ENCODE measurements at places on chromosomes 7 and 10.

DNA sequence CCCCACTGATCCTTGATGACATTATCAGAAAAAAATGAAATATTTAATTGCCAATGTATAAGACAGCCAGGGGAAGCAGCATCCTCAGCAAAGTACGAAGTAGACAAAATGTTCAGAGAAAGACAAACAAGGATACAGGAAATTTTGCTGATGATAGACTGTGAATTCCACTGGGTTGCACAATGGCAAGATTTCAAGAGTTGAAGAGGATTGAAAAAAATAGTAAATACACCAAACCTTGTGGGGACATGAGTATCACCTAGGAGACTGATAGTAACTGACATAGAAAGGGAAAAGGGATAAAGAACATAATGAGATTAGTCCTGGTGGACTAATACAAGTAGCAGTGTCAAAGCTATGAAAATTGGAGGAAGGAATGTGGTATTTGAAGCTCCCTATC is 16.5 kb downstream of the CNOT4 start:
- DNase-seq, result peak; percentile 33

DNA sequence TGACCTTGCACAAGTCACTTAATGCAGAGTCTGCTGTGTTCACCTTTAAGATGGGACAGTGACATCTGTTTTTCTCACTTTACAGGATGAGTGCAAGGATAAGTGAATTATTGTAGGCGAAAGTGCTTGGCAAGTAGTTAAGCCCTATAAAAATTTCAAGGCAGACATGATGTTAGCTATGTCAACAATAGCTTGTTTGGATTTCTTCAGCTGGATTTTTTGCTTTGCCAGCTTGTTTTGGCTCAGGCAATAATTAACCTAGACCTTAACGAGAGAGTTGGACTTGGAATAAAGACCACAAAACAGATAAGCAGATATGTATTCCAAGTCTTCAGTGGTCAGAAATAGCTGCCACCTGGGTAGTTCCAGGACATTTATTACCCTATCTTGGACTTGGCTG is 255.2 kb downstream of the ARL4A start:
- peak; percentile 64 for DNase-seq

DNA sequence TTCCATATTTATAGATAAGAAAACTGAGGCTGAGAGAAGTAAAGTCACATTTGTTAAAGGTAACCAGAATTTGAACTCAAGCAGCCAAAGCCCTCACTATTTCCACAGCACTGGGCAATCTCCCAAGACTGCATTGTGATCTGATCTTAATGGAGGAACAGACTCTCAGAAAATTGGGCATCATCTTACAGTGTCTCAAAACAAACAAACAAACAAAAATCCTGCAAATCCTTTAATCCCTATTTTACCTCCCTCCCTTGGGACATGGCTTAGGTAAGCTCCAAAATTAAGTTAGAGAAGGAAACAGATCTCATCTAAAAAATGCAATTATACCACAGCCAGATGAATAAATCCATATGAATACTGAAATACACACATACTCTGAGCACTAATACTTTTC is 57.5 kb downstream of the FHIP2A start:
- DNase-seq, result no peak

DNA sequence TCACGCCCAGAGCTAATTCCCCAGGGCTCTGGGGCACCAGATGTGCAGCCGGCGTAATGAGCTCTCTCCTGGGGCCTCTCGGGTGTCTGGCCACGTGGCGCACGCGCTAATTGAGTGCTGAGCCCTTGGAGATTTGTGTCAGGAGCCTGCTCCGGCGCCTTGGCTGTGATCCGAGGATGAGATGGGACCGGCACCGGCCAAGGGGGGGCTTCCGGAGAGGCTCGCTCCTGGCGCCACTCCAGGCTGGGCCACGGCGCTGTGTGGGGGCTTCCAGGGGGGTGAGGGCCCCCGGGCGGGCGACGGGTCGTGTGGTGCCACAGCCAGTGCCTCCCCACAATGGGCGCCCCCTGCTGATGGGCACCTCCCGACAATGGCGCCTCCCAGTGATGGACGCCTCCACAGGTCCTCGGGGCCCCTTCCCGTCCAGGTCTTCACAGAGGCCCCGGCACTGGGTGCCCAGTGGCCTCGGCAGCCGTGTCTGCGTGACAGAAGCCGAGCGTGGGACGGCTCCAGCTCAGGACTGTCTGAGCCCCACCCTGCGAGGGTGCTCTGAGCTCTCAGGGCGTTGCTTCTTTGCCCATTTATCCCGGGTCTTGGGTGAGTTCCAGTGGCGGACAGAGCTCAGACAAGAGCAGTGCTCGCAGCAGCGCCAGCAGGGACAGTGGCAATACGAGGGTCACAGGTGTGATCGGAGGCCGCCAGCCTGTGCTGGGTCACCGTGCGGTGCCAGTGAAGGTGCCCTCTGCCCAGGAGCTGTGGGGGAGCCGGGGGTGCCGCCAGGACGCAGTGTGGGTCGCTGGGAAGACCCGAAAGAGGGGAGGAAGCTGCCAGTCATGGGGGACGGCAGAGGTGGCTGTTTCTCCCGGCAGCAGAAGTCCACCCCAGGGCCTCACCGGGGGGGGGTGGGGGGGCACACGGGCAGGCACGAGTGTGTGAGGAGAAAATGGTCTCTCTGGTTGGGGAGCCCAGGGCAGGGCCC is 8.2 kb upstream of the NKX6-2 start:
- peak; percentile 20 for DNase-seq

GRCh38 chr10:86642499-86642898 is 11.8 kb upstream of the OPN4 start:
- DNase-seq, result peak; percentile 22

DNA sequence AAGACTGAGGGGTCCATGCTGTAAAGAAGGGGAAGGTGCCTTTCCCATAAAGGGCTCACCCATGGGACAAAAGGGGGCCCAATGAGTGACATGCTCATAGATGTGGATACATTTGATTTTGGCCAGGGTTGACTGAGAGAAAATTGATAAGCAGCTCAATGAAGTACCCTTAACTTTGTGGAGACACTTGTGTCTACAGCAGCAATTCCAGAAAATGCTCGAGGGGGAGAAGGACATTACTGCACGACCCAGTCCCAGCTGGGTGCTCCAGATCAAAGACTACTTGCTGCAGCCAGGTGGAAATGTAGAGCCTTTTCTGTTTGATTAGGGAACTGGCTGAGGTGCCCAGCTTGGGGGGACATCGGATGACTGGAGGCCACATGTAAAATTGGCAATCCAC is 22.2 kb upstream of the ADAMTS14 start:
- no peak for DNase-seq

DNA sequence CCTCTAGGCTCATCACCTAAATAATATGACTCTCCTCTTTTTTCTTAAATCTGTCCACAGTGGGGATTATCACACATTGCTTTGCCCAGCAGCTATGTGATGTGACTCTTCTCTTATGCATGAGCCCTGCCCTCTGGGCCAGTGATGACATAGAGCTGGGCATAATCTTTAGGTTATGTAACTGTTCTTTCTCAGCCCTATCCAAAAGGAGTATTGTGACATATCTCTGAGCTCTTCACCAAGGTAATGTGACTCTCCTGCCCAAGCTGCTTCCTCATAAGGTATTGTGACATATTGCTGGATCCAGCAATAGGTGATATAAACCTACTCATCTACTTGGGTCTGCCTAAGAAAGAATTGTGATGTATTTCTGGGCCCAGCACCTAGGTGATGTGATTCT is 37.7 kb upstream of the ZNF107 start:
- DNase-seq, result no peak

DNA sequence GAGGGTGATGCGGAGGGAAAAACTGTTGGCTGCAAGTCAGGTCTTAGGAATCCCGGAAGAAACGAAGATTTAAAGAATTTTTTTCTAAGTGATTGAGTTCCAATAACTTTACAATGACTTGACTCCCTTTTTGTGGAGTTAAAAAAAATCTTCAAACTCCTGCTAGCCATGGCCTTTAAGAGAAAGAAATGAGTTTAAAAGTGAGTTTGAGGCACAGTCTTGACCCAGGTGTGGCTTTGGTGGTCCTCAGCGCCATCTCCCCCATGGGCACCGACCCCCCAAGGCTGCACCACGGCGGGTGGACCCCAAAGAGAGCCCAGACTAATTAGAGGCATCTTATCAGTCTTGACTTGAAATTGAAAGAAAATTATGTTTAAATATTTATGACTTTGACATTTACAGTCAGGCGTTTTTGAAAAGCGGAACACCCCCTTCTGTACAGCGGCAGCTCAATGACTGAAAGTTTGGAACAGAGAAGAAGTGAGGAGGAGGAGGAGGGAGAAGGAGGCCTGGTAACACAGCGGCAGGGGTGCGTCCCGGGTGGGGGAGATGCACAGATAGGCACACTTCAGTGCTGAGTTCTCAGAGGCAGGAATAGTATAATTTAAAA is 349.6 kb downstream of the DNAJB6 start:
- no peak for DNase-seq

- DNase-seq, result no peak
Measured at GRCh38 chr10:80589726-80590373, 52.1 kb downstream of the SH2D4B start.

- no peak for DNase-seq
Measured at GRCh38 chr10:125472010-125472607, 210.9 kb downstream of the TEX36 start.

GRCh38 chr7:158281441-158281840 is 306.2 kb downstream of the PTPRN2 start:
- no peak for DNase-seq

- DNase-seq, result peak; percentile 53
Measured at GRCh38 chr10:88499569-88500470, 83.3 kb downstream of the RNLS start.
